Right kidney (tissue), 9 donors: ENCODE measurements at places on chromosomes 7 and 10.
A peak's percentile ranks its signal among the peaks of the same experiment; 100 is the strongest.

DNA sequence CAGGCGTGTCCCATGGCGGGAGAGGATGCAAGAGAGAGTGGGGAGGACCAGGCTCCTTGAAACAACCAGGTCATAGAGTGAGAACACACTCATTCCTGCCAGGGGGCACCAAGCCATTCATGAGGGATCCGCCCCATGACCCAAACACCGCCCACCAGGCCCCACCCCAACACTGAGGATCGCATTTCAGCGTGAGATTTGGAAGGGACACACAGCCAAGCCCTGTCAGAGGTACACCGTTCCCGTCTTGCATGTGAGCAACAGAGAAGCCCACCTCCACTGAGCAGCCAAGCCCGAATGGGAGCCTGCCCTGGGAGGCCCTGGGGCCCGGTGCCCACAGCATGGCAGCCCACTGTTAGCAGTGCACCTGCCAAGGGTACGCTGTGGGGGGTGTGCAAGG is 7.9 kb upstream of the ARPC1B start:
- no peak for DNase-seq

- peak; percentile 44 for DNase-seq
Observed at GRCh38 chr7:130996833-130997231, 262.8 kb upstream of the KLF14 start.

- DNase-seq = no peak
Observed at GRCh38 chr7:25959168-25959734, 192.7 kb upstream of the NFE2L3 start.

DNA sequence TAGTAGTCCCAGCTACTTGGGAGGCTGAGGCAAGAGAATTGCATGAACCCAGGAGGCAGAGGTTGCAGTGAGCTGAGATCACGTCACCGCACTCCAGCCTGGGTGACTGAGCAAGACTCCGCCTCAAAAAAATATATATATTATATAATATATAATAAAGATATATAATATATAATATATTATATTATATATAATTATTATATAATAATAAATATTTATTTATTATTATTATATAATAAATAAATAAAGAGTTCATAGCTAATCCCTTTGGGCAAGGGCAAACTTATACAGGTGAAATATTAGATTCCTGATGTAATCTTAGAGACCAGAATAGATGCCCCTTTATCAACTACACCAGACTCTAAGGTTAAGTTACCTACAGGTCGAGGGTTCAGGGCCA is 185.2 kb downstream of the PRPF18 start:
- DNase-seq = no peak

DNA sequence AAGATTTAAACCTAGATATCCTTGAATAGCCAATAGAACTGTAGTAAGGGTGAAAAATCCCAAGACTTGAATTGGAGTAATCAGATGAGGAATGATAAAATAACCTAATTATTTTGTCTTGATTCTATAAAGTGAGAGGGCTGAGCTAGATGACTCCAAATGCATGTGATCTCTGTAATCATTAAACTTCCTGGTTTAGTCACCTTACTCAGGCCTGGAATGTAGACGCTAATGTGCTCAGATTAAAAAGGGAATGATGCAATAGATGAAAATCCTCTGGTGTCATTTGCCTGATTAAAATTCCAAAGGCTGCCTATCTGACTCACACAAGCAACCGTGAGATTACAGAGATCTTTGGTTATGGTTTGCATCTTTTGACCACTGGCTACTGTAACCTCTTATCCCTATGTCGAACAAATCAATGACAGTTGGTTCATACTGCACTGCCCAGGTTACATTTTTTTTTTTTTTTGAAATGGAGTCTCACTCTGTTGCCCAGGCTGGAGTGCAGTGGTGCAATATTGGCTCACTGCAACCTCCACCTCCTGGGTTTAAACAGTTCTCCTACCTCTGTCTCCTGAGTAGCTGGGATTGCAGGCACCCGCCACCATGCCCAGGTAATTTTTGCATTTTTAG is 2.9 kb upstream of the HKDC1 start:
- no peak for DNase-seq

DNA sequence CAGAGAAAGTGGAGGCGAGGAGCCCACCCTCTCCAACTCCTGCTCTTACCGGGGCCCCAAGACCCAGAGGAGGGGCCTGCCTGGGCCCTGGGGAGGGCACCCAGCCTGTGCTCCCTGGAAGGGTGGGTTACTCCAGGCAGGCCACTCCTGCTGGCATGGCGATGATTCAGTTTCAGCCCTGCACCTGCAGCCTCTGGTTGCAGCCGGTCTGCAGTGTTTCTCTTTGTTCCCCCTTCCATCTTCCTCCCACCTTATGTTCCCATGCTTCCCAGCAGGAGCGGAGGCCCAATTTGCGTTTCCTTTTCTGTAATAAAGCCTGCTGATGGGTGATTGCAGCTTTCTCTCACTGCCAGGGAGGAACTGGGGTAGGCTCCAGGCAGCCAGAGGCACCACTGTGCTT is 53.2 kb upstream of the FAM20C start:
- no peak for DNase-seq

- no peak for DNase-seq
Observed at GRCh38 chr10:9081253-9081652, 1026.8 kb downstream of the GATA3 start.

- DNase-seq = no peak
Observed at GRCh38 chr7:14158111-14158510, 168.6 kb upstream of the ETV1 start.

GRCh38 chr7:95690367-95690947 is 81.9 kb upstream of the DYNC1I1 start:
- peak; percentile 59 for DNase-seq

GRCh38 chr7:146926841-146927240 is 810.2 kb downstream of the CNTNAP2 start:
- no peak for DNase-seq

DNA sequence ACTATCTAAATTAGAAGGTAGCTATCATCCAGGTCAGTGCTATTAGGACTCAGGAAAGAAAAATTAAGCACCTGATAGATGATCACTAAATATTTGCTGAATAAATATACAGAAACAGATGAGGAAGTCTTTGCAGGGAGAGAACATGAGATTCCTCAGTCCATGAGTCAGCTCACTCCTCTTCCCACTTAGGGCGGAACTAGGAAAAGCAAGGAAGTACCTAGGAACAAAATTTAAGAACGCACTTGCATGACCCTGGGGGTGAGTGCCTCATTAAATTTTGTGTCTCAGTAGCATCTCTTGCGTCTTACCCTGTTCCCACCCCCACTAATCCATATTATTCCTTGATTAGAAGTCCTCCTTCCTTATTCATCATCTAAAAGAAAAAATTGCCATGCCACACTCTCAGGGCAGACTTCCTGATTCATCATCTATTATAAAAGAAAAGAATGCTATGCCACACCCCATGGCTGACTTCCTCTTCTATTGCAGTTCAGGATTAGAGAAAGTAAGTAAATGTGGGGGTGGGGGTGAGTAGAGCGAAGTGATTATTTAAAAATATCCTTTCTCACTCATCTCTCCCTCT is 208.8 kb downstream of the THSD7A start:
- no peak for DNase-seq

DNA sequence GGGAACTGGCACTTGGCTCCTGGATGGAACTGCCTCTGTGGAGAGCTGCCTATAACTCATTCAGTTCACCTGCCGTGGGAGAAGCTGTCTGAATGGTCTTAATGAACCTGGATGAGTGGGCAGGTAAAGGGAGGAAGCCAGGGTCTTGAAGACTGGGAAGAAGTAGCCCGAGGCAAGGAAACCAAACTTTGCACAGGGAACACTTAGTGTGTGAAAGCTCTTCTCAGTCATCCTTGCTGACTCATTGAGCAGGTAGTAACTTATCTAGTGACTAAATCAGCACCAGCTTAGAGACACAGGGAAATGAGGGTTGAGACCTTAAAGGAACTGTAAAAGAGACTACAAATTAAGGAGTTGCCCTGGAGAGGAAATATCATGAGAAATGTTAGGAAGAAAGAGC is 9.9 kb downstream of the LRRC4 start:
- no peak for DNase-seq

GRCh38 chr10:102775935-102776669 is 32.4 kb downstream of the WBP1L start:
- peak; percentile 79 for DNase-seq

- no peak for DNase-seq
Observed at GRCh38 chr7:50647286-50647980, 82.2 kb upstream of the DDC start.

DNA sequence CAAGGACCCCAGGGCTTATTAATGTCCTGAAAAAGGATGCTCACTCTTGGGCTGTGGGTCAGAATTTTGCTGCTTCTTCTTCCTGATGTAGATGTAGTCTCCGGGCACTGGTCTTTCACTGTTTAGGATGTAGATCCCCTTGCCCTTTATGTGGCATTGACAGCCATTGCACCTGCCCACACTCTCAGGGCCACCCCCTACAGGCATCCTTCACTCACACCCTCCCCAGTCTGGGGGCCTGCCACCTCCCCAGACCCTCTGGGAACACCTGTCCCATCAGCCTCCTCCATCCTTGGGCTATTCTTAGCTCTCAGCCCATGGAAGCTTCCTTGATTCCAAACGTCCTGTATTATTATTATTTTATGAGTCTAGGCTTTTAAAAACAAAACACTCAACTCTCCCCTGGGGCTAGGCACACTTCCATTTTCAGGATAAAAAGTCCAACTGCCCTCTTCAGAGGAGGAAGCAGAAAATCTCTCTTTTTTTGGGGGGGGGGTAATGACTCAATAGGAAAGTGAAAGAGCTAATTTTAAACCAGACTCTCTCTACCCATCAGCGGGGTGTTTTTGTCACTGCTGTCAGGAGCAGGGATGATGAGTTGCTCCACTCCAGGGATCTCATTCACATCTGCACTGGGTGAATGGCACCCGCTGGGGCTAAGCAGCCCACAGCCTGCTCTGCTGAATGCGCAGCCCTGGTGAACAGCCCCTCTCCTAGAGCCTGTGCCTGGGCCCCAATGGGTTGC is 11.5 kb upstream of the KLRG2 start:
- no peak for DNase-seq

DNA sequence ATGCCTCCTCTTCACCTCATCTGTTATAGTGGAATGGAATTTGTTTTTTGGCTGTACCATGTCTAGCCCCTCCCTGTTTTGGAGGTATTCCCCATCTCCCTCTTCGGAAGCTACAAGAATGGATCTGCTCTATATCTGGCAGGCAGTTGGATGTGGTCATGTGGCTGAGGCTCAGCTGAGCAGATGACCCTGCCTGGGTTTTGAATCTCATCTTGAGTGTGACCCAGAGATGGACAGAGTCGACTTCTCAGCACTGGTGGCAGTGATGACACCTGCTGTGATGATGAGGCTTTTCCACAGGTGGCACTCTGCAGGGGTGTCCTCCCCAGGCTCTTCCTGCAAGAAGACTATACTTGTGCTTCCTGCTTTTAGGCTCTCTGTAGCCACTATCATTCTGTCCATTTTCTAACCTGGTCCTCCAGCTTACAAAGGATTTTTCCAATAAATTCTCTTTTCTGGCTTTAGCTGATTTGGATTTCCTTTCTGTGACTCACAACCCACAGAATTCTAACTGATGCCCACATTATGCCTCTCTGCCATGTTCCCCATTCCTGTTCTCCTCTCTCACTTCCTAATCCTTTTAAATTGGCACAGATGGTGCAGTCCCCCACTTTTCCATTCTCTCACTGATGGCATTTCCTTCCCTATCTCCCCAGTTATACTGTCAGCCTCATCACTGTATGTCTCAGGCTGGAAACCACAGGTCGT is 7.5 kb upstream of the ARHGAP22 start:
- DNase-seq = no peak

DNA sequence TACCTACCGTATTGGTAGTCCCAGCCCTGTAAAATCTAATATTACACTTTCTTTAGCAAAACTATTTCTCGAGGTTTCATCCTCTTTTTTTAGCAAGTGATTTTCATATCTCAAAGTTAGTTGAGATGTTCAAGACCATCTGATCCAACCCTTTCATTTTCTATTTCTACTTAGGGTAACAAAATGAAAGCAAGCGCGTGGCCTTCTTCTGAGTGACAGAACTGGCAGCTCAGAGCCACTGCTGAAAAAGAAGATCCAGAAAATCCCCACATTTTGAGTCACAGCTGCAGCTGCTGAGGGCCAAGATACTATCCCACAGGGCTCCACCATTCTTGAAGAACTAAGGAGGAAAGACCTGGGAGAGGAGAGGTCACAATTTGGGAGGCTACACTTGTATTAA is 24.8 kb upstream of the ZNF800 start:
- no peak for DNase-seq

- DNase-seq = no peak
Observed at GRCh38 chr7:77752016-77752415, 46.2 kb downstream of the TMEM60 start.

DNA sequence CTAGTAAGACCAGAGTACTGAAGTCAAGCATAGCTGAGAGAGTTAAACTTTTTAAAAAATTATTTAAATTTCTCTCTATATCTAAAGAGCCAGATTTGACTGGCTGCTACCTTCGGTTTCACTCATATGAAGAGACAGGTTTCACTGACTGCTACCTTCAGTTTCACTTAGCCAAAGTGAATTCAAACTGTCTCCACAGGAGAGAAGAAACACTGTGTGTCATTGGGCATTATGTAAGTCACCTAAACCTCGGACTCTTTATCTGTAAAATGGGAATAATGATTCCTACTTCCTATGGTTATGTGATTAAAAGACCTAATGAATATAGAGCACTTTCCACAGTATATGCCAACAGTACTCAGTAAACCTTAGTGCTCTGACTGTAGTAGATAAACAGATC is 41.6 kb upstream of the MET start:
- no peak for DNase-seq

- no peak for DNase-seq
Observed at GRCh38 chr10:10878963-10879362, 138.7 kb upstream of the CELF2 start.

- DNase-seq = peak; percentile 77
Observed at GRCh38 chr10:72009425-72010081, 45.4 kb downstream of the CHST3 start.

GRCh38 chr10:114933588-114933987 is 4.4 kb upstream of the TRUB1 start:
- DNase-seq = no peak

- DNase-seq = no peak
Observed at GRCh38 chr7:52074071-52074470, 757.5 kb upstream of the COBL start.

DNA sequence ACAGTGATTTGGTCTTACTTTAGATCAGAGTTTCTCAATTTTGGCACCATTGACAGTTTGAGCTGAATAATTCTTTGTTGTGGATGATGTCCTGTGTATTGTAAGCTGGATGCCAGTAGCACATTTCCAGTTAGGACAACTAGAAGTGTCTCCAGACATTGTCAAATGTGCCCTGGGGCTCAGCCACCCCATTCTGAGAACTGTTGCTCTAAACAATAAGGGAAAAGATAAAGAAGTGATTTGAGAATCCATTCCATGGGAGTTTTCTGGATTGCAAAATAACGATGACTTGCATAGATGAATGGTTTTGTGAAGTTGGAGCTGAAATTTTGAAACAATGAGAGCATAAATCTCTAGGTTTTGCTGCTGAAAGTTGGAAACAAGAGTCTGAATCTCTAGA is 44.6 kb downstream of the NUP205 start:
- DNase-seq = no peak

GRCh38 chr7:31065021-31065593 is 13.0 kb downstream of the ADCYAP1R1 start:
- no peak for DNase-seq

GRCh38 chr10:71627956-71628355 is 91.6 kb downstream of the C10orf105 start:
- DNase-seq = no peak

GRCh38 chr7:38102507-38102906 is 75.5 kb upstream of the STARD3NL start:
- DNase-seq = no peak
